ENCODE measurements at places on chromosomes 3 and 15. TPM values are rescaled to one million over a fixed set of nuclear protein-coding genes. Genes with fewer than 3 reads are reported as not detected.

DNA sequence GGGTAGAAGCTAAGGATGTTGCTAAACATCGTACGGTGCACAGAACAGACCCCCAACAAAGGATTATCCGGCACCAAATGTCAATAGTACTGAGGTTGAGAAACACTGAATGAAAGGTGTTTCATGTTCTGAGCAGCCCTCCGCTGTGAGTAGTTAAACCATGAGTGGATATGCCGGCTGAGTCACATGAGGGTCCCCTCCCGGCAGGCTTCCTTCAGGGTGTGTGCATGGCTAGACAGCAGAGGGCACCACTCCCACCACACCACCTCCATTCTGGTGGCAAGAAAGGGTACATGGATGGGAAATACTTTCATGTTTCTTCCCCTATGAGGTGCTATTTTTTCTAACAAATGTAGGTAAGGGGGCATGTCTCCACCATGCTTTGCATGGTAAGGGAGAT is 128.3 kb upstream of the SEMA6D start:
- DNase-seq, result peak; percentile 35

- DNase-seq, result no peak
Measured at GRCh38 chr3:102112704-102113230, 263.5 kb downstream of the NFKBIZ start.

CHST2 gene
- total RNA-seq, result 99.4 TPM

GRCh38 chr15:36688310-36689011 is 109.0 kb downstream of the CDIN1 start:
- DNase-seq, result no peak

GRCh38 chr3:124116906-124117305 is 125.0 kb upstream of the ROPN1 start:
- no peak for DNase-seq

SLC25A36 gene
- total RNA-seq, result 49.1 TPM

DNA sequence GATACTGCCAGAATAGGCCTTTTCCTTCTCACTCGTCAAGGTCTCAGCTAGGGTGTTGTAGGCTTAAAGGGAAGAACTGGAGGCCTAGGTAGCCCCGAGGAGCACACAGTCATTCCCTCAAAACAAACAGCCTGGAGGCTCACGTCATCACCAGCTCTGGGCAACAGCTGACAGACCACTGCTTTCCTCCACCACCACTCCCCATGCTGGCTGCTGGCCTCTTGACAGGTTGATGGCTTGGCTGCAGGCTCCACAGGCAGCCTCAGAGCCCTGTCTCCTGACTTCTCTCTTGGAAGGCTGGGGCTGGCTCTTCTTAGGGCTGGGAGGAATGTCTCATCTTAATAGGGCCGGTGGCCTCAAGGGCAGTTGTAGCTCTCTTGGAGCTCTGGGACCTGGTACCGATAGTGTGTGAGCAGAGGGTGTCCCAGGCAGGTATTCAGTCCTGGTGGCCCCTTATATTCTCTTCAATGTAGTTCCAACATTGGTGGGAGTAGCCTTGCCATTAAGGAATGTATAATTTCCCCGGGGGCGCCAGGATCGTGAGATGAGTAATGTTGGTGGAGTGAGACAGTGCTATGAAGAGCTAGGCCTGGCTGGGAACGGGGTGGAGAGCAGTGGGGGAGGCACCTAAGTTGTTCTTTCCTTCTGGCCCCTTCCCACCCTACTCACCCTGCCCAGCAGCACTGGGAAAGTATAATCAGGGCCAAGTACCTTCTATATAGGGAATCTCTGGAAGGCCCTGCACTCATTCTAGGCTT is 6.1 kb upstream of the AP2M1 start:
- DNase-seq, result no peak

All from H7 (cell line).